ENCODE measurements at places on chromosomes 6 and 20.

DNA sequence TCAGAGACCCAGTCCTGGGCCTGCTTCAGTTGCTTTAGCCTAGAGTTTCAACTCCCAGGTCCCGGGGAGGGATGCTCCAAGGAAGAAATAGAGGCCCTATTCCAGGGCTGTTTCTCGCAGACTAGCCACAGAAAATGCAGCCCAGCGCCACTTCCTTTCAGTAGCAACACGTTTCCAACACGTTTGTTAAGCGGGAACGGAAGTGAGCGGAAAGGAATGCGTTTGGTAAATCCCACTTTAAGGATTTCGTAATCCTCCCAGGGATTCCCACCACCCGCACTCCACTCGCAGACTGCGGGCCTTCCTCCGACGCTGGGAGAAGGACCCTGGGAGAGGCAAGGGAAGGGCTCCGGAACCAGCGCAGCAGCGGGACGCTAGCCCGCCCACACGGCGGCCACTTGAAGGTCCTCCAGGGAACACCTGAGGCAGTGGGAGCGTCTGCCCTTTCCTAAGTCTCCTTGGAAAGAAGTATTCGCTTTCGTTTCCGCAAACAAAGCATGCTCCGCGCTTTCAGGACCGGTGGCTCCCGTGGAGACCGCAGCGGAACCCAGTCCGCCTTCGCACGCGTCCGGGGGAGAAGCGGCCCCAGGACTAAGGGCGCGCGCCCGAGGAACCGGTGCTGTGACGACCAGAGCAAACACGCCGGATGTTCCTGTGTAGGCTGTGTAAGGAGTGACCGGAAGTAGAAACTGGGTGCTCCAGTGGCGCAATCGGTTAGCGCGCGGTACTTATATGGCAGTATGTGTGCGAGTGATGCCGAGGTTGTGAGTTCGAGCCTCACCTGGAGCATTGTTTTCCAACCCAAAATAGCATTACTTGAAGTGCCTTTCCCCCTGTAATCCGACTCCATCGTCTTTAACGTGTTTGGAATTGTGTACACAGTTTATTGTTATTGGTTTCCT is 227.6 kb upstream of the PRSS16 start:
- DNase-seq = no peak

GRCh38 chr6:88574651-88575050 is 388.8 kb downstream of the RNGTT start:
- DNase-seq = no peak

DNA sequence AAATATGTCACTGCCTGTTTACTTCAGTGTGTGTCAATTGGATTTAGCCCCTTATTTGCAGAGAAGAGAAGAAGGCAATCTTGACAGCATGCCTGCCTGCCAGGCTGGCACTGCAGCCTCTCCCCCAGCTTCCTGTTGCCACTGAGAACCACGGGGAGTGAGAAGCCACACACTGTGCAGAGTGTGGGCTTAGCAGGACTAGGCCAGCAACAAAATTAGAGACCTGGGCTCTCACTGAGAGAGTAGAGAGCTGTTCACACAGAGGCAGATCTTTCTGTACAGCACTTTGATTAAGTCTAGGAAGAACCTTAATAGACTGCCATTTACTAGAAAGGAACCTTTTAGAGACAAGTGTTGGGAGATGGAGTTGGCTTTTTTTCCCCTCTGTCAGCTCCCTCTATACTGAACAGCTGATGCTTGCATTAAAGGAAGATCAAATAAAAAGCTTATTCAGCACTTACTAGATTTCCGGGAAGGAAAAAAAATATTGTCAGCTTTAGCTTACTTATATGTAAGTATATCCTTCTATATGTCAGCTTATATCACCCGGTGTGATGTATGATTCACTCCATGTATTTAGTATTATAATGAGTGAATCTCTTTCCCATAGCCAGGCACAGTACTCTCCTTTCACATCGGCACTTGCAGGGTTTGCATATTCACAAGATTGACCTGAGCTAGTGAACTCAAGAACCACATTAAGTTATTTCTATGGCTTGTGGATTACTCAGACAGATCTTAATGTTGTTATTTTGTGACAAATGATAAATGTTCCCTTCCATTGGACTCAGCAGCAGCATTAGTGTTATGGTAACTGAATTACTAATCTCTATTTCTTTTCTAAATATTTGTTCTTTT is 851.0 kb upstream of the EPHA7 start:
- DNase-seq = no peak

DNA sequence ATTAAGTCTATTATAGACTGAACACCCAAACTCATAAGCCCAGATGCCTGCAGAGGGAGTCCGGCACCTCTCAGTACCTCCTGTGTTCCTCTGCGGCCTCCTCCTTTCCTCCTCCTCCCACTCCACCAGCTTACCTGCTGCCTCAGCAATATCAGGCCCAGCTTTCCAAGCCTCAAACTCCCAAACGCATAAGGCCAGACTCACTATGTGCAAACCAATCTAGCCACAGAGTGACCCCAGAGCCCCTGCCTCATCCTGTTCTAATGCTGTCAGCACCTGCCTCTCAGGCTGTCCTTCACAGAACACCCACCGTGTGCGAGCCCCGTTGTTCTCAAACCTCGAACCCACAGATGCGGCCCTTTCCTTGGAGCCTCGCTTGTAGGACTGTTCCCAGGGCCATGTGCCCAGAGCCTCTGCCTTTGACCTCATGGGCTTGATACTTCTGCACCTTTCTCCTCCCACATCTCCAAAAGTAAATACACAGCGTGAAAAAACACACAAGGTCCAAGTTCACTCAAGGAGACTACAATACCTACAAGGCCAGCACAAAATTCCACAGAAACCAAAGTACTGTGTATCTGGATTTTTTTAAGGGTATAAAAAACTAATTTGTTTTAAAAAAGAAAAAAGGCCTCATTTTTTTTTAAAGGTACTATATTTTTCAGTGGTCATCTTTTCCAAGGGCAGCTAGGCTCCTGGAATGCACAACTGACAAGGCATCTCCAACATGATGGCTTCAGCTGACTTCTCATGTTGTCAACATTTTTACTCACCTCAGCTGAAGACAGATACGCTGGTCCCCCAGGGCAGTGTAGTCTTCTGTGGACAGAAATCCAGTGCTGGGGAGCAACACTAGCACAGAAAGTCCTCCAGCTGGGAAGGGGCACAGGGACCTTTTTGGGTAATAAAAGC is 52.3 kb downstream of the ABHD12 start:
- no peak for DNase-seq

- no peak for DNase-seq
Measured at GRCh38 chr6:153047386-153047785, 44.9 kb upstream of the MTRF1L start.

GRCh38 chr6:47098570-47098993 is 56.5 kb upstream of the ADGRF1 start:
- no peak for DNase-seq

GRCh38 chr6:101747716-101748115 is 354.2 kb downstream of the GRIK2 start:
- DNase-seq = no peak
